Left cardiac atrium (tissue), 4 donors: ENCODE measurements at places on chromosomes 3 and 15. TPM values are rescaled to one million over a fixed set of nuclear protein-coding genes. Genes with fewer than 3 reads are reported as not detected.

The TICRR gene
- total RNA-seq, result 0.44 TPM

The CCDC39 gene
- total RNA-seq, result not detected

The GRK7 gene
- not detected for total RNA-seq

The FBXW12 gene
- not detected for total RNA-seq

The ARHGAP11A gene
- total RNA-seq, result 2.6 TPM

The MYEF2 gene
- total RNA-seq, result 13.4 TPM

The A4GNT gene
- not detected for total RNA-seq

The SCN11A gene
- total RNA-seq, result not detected

The POTEB gene
- not detected for total RNA-seq
